ENCODE measurements at places on chromosomes 4 and X.
A peak's percentile ranks its signal among the peaks of the same experiment; 100 is the strongest.

GRCh38 chr4:140151699-140152012, 2.3 kb downstream of the MAML3 start:
- DNase-seq = peak; percentile 18

DNA sequence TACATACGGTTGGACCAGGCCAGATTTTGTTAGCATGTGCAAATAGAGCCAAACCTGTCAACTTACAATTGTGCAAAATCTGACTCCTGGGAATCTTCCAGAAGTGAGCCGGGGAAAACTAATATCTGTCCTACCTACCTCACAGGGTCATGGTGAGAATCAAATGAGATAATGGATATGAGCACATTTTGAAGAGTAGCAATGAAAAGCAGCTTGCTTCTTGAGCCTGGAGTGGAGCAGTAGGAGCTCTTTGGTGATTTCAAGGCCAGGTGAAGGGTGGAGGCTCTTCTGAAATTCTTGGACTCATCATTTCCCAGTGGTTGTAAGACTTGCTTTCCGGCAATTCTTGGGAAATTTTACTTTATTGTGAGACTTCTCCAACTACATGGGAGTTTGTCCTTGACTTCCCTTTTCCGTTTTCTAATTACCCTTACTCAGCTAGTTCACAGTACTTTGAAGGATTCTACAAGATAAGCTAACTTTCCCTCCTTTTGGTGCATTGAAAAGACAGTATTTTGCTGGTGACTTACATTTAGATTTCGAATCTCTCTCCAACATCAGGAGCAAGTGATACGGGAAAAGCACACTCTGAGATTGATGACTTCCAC, 12.2 kb downstream of the PLAC1 start:
- no peak for DNase-seq

DNA sequence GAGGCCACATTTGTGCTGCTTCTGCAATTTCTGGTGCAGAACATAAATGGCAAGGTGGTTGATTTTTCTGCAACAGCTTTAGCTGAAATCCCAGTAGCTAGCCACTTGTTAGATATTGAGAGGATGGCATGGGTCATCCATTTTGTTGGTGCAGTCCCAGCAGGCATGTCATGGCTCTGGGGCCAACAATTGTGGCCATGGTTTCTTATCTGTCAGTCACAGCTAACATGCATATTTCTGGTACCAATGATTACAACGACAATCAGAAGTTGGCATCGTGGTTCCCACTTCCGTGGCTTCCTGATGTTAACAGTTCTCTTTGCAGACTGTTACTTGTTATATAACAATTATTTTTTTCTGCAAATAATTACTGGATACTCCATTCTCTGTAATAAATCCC, 42.8 kb upstream of the PRKG2 start:
- DNase-seq = no peak

DNA sequence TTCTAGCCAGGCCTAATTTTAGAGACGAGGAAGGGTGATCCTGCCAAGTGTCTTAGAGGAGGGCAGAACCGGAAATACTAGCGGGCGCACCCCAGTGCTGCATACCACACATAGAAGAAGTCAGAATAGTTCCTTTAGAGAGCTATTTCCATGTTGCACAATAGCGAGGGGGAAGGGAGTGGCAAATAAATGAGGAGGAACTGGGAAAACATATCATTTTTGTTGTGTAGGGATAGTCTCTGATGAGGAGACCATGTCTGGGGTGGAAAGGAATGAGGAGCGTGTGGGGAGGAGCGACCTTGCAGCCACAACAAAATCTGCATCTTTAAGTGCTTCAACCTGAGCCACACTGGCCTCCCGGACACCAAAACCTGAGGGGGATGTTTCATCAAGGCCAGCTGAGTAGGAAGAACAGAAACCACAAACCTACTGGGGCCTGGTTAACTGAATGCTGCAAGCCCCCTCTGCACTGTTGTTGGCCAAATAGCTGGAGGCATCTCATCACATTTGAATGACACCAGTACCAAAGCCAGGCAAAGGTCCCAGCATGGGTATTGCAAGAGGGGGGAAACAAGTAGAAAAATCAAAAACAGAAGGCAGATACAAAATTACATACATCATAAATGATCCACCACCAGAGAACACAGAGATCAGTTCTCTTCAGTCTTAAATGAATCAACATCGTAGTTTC, 26.7 kb upstream of the C1QTNF7 start:
- DNase-seq = no peak

GRCh38 chr4:80142394-80143306, 54.7 kb upstream of the PRDM8 start:
- DNase-seq = no peak

GRCh38 chrX:54807524-54808108, at the start of gene MAGED2:
MAGED2 (plus strand) TSS chrX:54807745; CDS start chrX:54809332, 1,587 bp downstream.
- no peak for DNase-seq

GRCh38 chr4:165328708-165329107, 1.2 kb downstream of the MSMO1 start:
- no peak for DNase-seq

- no peak for DNase-seq
Measured at GRCh38 chrX:13177921-13178566, 133.6 kb upstream of the FAM9C start.

- no peak for DNase-seq
Measured at GRCh38 chr4:150495550-150495949, 86.4 kb upstream of the MAB21L2 start.

DNA sequence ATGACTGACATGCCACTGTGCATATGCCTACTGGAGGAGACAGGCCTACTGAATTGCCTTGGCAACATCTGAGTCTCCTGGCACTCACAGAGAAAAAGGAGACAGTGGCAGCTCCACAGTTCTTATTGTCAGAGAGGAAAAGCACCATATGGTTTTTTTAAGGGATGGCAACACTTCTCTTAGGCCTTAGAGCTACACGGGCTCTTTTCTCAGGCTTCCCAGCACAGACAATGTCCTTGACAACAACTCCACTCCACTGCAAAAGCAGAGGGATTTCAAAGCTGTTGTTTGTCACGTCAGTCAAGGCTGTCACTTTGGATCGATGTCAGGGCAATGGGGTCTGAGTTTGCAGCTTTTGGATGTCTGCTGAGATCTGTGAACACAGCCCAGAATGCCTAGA, 4.7 kb upstream of the CLCN4 start:
- DNase-seq = no peak

GRCh38 chr4:89665662-89666061, 171.3 kb downstream of the SNCA start:
- no peak for DNase-seq

DNA sequence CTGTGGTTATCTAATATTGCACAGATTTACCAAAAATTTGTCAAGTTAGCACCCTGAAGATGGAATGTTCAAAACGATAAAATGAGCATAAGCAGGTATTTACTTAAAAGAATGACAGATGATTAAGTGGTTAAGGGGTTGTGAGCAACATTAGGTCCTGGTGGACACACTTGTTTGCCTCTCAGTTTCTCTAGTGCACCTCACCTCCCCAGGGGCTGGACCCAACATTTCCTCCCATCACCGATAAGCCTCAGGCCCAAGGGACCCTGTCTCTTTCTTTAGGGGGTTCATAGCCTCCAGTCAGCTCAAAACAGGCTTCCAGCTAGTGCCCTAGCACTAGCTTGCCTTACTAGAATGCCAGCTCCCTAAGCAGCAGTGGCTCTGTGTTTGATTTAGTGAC, 88.0 kb downstream of the ATP11C start:
- no peak for DNase-seq

DNA sequence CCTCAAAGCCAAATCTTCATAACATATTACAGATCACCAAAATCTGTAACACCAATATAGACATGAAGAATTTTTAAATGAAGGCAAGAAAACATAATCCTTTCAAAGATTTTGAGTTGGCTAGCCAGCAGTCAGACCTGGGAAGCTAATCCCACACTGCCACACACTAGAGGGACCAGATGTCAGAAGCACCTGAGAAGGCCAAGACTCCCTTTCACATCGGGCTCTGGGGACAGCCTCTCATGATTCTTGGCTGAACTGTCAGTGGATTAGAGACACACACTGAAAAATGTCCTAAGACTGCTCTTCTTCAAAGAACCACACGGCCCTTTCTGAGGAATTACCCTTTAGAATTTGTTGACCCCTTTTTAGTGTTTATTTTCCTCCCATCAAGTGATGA, 28.2 kb upstream of the SPATA4 start:
- no peak for DNase-seq

DNA sequence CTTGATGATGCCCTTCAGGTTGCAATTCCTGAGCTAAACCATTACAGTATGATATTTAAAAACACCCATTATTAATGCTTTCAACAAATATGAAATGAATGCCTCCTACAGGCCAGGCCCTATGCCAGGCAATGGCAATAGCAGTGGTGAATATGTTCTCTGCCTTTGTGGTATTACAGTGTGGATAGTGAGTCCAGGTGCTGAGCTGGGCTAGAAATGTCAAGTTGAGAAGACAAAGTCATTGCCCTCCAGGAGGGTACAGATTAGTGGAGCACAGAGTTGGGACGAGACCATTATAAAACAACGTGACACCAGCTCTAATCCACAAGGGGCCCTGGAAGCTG, 81.9 kb downstream of the RBM47 start:
- DNase-seq = no peak

DNA sequence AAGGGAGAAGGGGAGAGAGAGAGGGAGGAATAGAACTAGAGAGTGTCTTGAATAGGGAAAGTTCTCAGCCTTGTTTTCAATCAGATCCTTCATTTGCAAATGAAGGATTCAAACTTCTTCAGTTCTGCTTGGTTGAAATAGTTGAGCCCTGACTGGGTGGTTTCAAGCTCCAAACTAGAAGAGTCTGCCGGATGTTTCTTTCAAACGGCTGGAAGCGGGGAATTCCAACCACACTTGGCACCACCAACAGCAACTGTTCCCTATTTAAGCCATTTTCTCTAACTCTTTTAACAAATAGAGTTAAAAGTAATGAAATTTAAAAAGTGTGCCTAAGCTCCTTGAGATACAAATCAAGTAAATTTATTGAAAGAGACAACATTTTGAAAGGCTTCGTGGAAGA, 67.5 kb upstream of the DDX60 start:
- DNase-seq = no peak

- DNase-seq = no peak
Measured at GRCh38 chr4:28254003-28254402, 1393.4 kb downstream of the STIM2 start.

DNA sequence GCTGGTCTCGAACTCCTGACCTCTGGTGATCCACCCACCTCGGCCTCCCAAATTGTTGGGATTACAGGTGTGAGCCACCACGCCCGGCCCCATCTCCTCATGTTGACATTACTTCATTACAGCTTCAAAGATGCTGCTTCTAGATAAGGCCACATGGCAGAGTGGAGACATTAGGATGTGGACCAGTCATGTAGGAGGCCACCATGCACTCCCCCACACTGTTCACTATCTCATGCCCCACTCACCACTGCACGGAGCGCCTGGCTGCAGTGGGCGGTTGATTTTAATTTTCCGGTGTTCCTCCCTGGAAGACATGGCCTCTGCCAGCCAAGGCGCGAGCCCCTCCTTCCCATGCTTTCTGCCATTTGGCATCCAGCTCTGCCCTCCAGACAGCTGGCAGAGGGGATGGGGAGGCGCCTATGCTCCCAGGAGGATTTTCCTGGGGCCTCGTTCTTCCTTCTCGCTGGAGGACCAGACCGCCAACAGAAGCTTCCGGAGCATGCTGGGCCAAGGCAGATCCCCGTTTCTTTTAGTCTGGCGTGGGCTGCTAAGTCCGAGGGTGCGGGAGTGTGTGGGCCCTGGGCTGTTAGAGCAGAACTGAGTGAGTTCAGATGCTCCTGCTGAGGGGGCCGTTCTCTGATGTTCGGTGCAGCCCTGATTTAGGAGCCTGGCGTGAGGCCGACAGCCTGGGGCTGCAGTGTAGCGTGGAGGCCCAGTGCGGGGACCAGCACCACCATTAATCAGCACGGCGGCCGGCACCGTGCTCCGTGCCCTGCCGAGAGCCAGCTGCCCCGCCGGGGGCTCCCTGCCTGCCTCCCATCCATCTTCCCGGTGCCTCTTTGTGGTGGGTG, 93.1 kb downstream of the SORCS2 start:
- DNase-seq = no peak

GRCh38 chr4:58313444-58313843, 1203.3 kb upstream of the IGFBP7 start:
- DNase-seq = no peak

- no peak for DNase-seq
Measured at GRCh38 chr4:94887027-94887426, 129.3 kb downstream of the BMPR1B start.

GRCh38 chr4:52576326-52576725, 82.8 kb downstream of the USP46 start:
- no peak for DNase-seq

DNA sequence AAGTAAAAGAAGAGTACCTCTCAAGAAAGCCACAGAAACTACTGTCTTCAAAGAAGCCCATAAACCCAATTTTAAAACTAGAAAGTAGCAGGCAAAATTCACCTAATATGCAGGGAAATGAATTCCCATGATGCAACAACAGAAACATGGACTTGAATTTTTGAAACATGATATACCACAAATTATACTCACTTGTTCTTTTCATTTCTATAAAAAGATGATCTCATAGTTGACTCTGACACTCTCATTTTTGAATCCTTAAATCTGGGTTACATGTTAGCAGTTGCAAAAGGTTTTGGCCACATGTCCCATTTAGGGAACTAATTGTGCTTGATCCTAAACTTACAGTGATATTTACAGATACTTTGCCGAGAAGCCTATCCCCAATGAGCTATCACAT, 1130.8 kb downstream of the FAT4 start:
- DNase-seq = no peak

- no peak for DNase-seq
Measured at GRCh38 chr4:64417974-64418373, 8.7 kb upstream of the TECRL start.

GRCh38 chr4:164997941-164998340, 20.5 kb upstream of the TRIM61 start:
- no peak for DNase-seq

GRCh38 chr4:121788896-121789295, 12.2 kb upstream of the EXOSC9 start:
- DNase-seq = no peak

DNA sequence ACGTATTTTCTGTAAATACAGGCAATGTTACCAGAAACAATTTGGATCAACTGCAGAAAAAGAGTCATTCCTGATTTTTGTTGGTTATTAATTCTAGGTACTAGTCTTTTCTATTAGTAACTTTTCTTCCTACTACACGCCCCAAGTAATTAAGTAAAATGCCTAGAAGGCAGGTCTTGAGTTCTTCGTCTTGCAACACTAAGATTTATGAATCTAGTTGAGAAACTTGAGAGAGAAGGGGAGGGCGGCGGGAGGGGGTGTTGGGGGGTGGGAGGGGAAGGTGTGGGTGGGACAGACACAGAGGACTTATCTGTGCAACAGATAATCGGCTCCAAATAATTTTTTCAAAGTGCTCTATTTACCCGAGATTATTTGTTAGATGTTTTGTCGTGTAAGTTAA, 3.0 kb downstream of the RAP2C start:
- no peak for DNase-seq

- no peak for DNase-seq
Measured at GRCh38 chr4:139191373-139191772, 14.4 kb upstream of the ELF2 start.
